ENCODE measurements at places on chromosomes 7 and 10. TPM values are rescaled to one million over a fixed set of nuclear protein-coding genes. Genes with fewer than 3 reads are reported as not detected.

GRCh38 chr7:50349963-50350944 lies 45.7 kb downstream of the IKZF1 start:
- DNase-seq = no peak

DNA sequence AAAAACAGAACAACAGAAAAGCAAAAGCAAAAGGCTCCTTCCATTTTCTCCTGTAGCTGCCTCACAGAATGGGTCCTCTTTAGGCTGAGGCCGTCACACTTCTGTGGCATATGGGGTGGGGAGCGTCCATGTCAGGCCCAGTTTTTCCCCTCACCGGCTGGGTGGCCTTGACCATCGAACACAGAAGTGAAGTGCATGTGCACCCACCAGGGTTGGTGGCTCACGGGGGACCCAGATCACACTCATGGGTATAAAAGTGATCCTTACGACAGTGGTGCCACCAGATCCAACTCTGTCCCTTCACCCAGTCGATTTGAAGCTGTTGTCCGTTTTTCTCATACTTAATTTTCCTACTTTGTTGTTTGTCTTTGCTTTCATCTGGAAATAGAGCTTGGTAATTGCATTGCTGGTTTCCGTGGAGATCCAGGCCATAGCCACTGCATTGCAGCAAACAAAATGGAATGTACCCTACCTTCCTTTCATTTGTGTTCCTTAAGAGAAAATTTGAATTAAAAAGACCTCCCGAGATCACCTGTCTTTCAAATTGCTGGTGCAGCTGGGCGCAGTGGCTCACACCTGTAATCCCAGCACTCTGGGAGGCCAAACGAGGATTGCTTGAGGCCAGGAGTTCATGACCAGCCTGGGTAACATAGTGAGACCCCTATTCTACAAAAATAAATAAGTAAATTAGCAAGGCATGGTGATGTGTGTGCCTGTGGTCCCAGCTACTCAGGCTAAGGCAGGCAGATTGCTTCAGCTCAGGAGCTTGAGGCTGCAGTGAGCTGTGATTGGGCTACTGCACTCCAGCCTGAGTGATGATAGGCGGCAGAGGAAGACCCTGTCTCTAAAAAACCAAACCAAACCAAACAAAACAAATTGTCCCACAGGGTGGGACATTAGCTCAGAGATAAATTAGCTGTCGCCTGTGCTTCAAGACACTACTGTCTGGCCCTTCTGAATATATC lies 10.7 kb upstream of the GJD4 start:
- DNase-seq = no peak

DNA sequence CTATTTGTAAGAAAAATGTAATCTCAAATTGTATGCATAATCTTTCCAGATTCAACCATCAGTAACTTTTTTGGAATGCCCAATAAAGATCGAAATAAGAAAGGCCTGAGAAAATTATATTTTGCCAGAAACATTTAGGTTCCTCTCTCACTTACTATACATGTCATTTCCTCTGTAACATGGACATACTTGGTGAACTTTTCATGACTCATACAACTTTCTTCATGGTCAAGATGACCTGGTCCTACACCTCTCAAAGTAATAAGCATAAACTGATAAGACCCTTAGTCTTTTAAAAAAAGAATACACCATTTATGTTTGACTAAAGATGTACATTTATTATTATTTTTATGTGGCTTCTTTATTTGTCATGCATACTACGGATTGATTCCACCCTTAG lies 125.3 kb downstream of the REEP3 start:
- DNase-seq = no peak

The SUMF2 gene
- 115 TPM for polyA plus RNA-seq

The HOXA6 gene
- polyA plus RNA-seq = 22.0 TPM

The MYOZ1 gene
- 5.0 TPM for polyA plus RNA-seq
